MV-4-11 (cell line): ENCODE measurements at places on chromosomes 1 and 21.

- no peak for DNase-seq
Measured at GRCh38 chr1:14479865-14480264, 118.6 kb upstream of the KAZN start.

DNA sequence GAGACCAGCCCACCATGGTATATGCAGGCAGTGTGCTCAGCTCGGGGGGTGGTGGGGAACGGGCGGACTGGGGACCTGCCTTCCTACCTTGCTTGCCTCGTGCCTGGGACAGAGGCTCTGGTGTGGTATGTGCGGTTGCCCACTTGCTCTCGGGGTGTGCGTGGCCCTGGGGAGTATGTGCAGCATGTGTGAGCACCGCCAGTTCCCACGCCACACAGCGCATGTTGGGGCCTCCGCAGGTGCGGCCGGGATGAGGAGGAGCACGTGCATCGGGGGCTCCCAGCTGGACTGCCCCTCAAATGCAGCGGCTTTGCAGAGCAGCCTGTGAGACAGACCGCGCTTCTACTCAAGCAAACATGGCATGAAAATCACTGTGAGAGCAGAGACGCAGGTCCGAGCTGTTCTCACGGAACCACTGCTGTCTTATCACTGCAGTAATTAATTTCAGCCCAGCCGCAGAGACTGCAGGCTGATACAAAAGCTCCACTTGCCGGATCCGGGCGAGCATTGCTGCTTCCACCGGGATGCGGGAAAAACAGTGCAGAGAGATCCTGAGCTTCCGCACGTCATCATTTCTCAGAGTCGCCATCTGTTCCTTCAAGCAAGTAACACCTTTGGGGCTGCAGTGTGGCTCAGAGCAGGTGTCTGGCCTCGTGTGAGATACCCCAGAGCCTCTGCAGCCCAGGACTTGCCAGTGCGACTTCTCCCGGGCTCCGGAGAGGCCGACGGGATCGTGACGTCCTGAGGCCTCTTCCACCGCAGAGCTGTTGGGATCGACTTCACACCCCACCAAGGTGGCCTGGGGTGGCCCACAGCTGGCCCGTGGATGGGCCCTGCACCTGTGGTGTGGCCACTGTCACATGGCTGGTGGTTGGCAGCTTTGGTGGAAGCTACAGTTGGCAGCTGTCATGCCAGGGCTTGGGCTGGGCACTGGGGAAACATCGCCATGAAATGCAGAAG lies 92.6 kb upstream of the ACTRT2 start:
- DNase-seq, result no peak

GRCh38 chr1:85088408-85088784 lies 40.1 kb upstream of the MCOLN3 start:
- DNase-seq, result no peak

- no peak for DNase-seq
Measured at GRCh38 chr1:182768963-182769362, 20.6 kb upstream of the NPL start.

DNA sequence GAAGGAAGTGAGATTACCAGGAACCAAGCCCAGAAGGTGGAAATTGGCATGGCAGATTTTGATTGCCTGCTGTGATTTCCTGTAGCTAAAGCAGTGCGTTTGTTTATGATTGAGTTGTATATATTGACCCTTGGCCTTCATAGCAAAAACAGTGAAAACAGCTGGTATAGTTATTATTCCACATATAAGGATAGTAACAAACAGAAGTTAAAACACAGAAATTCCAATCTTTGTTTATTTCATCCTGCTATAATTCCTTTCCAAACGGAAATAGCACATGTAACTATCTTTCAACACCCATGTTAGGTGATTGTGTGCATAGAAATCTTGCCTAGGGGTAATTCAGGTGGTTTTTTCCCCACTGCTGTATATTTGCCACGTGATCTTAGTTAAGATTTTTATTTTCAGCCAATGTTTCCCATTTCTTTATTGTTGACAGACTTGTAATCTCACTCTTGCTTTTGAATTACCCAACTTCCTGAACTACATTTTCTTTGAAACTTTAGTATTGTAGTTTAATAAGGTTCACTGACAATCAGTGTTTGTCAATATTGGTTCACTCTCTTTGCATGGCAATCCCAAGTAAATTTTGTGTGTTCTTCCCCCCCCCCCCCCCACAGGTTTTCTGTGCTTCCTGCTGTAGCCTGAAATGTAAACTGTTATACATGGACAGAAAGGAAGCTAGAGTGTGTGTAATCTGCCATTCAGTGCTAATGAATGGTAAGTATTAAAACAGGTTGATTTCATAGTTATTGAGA lies 102.7 kb downstream of the CC2D1B start:
- no peak for DNase-seq

DNA sequence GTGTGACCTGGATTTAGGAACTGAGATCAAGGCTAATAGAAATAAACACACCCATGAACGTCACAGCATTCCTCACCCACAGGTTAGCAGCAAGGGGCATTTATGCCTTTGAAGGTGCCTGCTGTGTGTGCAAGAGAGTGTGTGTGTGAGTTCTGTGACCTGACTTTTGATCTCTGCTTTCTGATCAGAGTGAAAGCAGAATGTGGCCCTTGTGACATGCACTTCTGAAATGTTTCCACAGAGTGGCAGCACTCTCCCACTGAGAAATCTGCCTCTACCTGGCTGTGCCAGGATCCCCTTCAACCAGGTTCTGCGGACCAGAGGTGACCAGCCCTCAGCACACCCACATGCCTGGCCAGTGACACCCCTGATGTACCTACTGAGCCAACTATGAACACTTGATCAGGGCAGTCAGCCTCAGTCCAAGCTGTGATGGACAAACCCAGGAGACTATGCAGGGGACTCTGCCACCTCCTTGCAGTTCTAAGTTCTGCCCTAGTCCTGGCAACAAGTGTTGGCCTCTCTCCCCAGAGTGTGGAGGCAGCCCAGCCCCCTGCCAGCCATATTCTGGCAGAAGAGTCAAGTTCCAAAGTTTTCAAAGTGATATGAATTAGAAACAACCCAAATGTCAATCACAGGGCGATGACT lies 41.0 kb downstream of the RXRG start:
- no peak for DNase-seq

DNA sequence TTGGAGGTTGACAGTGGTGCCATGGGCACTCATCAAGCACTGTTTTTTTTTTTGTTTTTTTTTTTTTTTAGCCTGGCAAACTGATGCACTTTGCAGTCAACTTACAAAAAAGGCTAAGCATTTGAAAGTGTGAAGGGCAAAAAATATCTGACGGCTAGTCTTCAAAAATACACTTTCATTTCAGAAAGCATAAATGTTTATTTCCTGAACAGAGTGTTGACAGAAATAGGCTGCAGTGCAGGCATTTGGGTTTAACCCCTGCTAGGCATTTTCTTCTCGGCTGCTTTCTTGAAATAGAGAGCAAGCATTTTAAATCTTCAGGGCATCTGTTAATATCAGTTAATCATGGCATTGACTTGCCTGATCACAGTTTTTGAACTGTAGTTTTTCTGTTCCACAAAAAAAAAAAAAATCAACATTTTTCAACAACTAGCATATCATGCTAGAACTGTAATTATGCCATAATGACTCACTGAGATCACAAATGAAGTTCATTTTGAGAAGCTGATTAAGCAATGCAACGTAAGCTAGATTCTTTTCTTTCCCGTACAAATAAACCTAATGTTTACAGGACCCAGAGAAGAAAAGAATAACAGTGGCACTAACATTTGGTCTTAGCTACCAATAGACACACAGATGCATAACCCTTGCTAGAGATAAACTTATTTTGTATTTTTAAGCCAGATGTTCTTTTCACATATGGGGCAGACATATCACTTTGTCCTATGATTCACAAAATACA lies 100.4 kb upstream of the USH2A start:
- DNase-seq, result no peak

DNA sequence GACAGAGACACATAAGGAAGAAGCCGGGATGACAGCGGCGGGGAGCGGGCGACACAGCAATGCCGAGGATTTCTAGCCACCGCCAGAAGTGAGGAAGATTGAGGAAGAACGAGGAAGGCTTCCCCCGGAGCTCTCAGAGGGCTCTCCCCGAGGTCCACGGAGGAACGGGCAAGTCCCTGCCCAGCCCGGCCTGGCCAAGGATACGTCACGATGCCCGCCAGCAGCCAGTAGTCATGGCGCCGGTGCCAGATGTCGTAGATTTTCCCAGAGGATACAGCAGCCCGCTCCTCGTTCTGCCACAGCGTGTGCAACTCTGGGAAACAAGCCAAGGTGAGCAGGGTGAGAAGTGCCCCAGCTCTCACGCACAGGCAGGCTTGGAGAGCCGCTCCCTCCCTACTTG lies 65.9 kb downstream of the KCNAB2 start:
- no peak for DNase-seq

DNA sequence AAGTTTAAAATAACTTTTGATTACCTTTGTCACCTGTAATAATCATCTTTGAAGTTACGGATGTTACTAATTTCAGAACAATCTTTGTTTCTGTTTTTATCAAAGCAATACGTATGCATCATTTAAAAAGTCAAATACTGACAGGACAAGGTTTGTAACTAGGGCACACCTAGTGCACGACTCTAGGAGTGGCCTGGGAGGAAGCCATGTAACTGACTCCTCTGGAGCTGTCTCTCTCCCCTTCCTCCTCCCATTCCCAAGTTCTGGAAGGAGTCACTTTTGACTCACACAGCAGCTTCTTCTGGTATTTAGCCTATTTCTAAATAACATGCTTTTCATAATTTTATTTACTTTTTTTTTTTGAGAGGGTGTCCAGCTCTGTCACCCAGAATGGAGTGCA lies 11.8 kb upstream of the RAP1GAP start:
- no peak for DNase-seq

DNA sequence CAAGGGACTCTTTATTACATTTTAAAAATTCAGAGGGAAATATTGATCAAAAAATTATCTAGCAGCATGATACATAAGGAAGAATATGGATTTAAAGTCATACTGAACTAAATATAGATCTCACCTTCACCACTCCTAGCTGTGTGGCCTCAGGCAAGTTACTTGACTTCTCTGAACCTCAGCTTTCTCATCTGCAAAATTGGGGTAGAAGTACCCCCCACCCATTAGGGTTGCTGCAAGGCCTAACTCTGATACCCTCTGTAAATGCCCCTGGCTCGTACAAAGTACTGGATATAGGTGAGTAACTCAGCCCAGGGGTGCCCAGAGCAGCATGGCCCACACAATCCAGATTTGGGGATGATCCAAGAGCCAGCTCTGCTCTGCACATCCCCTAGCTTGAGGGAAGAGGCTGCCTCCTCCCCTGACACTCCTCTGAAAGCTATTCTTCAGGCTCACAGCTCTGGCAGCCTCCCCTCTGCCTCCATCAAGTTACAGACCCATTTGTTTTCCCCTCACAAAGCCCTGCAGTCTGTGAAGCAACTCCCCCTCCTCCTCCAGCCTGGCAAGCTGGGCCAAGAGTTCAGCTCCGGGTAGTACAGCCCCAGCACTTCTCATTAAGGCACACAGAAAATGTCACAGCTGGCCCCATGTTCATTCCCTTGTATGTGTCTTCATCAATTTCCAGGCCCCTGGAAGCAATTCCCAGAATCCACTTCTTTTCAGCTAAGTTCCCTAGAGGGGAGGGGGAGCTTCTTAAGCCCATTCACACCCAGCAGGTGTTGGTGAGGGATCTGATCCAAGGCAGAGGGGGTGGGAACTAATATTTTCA lies 143.7 kb downstream of the PLPP3 start:
- no peak for DNase-seq
